Naive thymus-derived CD8-positive, alpha-beta T cell (primary cell): ENCODE measurements at places on chromosomes 7 and 10. TPM values are rescaled to one million over a fixed set of nuclear protein-coding genes. Genes with fewer than 3 reads are reported as not detected.

Gene ANKRD2
- not detected for total RNA-seq

Gene SH2D4B
- 0.11 TPM for total RNA-seq

Gene ATG9B
- total RNA-seq = 42.2 TPM

Gene OPALIN
- total RNA-seq = not detected

Gene ESYT2
- 105 TPM for total RNA-seq

Gene PHTF2
- total RNA-seq = 12.3 TPM

Gene C10orf62
- not detected for total RNA-seq

DNA sequence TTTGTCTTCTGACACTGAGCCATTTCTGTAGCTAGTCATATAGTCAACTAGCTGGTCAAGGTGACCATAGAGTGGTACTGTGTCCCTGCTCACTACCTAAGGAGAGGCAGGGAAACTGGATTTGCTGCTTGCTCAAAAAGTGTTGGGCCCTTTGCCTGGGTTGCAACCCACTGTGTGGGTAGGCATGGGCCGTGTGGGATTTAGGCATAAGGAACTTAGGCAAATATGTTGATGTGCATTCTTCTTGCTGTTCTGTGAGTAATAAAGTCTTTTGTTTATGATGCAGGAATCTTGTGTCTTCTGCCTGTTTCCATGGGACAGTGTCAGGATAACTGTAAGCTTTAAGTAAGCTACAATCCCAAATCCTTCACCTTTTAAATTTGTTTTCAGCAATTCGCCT is 23.1 kb upstream of the TCTN3 start:
- DNase-seq = no peak
- no peaks in the 10 kb centered on the region for H3K36me3 ChIP-seq
- peaks cover 3% of the 10 kb centered on the region for H3K27me3 ChIP-seq
- no peaks in the 10 kb centered on the region for H3K4me1 ChIP-seq

DNA sequence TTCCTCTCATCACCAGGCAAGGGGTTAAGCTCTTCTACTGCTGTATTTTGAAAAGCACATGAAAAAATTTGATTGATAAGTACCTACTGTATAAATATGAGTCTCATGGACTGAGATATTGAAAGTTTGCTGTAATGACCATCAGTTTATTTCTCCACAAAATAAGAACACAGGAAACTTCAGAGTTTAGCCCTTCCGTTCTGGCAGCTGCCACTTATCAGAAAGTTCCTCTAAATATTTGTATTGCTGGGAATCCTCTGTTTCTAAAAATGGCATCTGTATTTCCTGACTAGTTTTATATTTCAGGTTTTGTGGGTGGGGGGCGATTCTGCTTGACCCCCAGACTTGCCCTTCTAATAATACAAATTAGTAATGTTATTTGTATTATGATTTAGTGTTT is 92.0 kb downstream of the LYZL2 start:
- H3K27me3 ChIP-seq = no peaks in the 10 kb centered on the region
- peaks cover 7% of the 10 kb centered on the region for H3K4me1 ChIP-seq
- H3K27ac ChIP-seq = no peak overlapping the region
- H3K4me3 ChIP-seq = no peak overlapping the region
- no peak for DNase-seq
- no peaks in the 10 kb centered on the region for H3K36me3 ChIP-seq

- no peaks in the 10 kb centered on the region for H3K4me1 ChIP-seq
- no peak overlapping the region for H3K4me3 ChIP-seq
- no peak for DNase-seq
- H3K27me3 ChIP-seq = no peaks in the 10 kb centered on the region
Measured at GRCh38 chr10:78844960-78845607, 223.7 kb upstream of the ZMIZ1 start.

GRCh38 chr7:1282679-1283078 is 50.0 kb downstream of the UNCX start:
- H3K36me3 ChIP-seq = no peaks in the 10 kb centered on the region
- H3K27me3 ChIP-seq = peaks cover 19% of the 10 kb centered on the region
- H3K4me3 ChIP-seq = no peak overlapping the region
- DNase-seq = no peak

- H3K4me1 ChIP-seq = peaks cover 6% of the 10 kb centered on the region
- H3K36me3 ChIP-seq = no peaks in the 10 kb centered on the region
- no peaks in the 10 kb centered on the region for H3K27me3 ChIP-seq
- DNase-seq = peak; percentile 21
Measured at GRCh38 chr7:50092579-50093491, at the start of gene ZPBP. TSS of gene ZPBP (minus strand) at chr7:50093246. CDS start at chr7:50093194, 52 bp downstream.

GRCh38 chr10:122421742-122422141 is 32.7 kb upstream of the ARMS2 start:
- no peaks in the 10 kb centered on the region for H3K27me3 ChIP-seq
- peaks cover 2% of the 10 kb centered on the region for H3K36me3 ChIP-seq
- no peak for DNase-seq
- peaks cover 65% of the 10 kb centered on the region for H3K4me1 ChIP-seq
- H3K27ac ChIP-seq = peak overlapping the region; percentile 85

GRCh38 chr7:27997188-27997707 is 183.3 kb downstream of the JAZF1 start:
- no peak overlapping the region for H3K27ac ChIP-seq
- no peak overlapping the region for H3K4me3 ChIP-seq
- H3K27me3 ChIP-seq = no peaks in the 10 kb centered on the region
- DNase-seq = no peak

DNA sequence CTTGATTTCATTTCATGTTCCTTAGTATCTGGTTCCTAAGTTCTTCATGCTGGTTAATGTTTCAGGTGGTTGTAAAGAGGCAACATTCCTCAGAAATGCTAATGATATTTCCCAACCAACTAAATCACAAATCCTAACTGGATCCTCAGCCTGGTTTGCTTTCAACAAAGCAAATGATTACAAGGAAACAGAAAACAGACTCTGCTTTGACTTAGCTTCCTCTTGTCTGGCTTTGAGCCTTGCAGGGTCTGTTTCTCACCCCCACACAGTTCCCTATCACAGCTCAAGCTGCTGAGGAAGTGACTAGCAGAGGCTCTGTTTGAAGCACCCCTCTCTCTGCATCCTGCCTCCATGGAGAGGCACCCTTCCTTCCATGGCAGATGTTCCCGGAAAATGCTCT is 130.2 kb upstream of the CTTNBP2 start:
- no peaks in the 10 kb centered on the region for H3K4me1 ChIP-seq
- H3K27ac ChIP-seq = no peak overlapping the region
- DNase-seq = no peak
- no peaks in the 10 kb centered on the region for H3K36me3 ChIP-seq
- no peak overlapping the region for H3K4me3 ChIP-seq
- peaks cover 22% of the 10 kb centered on the region for H3K27me3 ChIP-seq

GRCh38 chr10:61974601-61975390 is 73.3 kb downstream of the ARID5B start:
- H3K27ac ChIP-seq = no peak overlapping the region
- no peak for DNase-seq
- H3K4me3 ChIP-seq = no peak overlapping the region

DNA sequence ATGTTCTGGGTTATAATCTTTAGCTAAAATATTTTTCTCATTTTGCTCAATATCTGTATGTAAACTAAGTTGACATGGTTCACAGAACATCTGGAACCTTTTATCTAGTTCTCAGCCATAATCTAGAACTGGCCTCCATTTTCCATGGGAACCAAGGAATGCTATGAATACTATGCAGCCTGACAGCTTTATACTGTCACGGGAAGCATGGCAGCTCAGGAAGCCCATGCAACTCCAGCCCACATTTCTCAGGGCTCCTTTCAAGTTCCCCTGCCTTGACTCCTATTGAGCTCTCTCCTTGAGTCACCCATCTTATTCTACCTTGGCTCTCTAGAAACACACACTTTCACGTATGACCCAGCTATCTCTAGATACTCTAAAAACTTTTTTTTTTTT is 36.6 kb upstream of the PRKAR2B start:
- no peak overlapping the region for H3K4me3 ChIP-seq
- H3K27me3 ChIP-seq = no peaks in the 10 kb centered on the region
- H3K4me1 ChIP-seq = no peaks in the 10 kb centered on the region
- H3K27ac ChIP-seq = no peak overlapping the region
- no peak for DNase-seq
- no peaks in the 10 kb centered on the region for H3K36me3 ChIP-seq

GRCh38 chr10:122448600-122448999 is 5.9 kb upstream of the ARMS2 start:
- no peak overlapping the region for H3K27ac ChIP-seq
- H3K4me3 ChIP-seq = no peak overlapping the region
- H3K27me3 ChIP-seq = peaks cover 15% of the 10 kb centered on the region
- H3K4me1 ChIP-seq = no peaks in the 10 kb centered on the region
- H3K36me3 ChIP-seq = no peaks in the 10 kb centered on the region

DNA sequence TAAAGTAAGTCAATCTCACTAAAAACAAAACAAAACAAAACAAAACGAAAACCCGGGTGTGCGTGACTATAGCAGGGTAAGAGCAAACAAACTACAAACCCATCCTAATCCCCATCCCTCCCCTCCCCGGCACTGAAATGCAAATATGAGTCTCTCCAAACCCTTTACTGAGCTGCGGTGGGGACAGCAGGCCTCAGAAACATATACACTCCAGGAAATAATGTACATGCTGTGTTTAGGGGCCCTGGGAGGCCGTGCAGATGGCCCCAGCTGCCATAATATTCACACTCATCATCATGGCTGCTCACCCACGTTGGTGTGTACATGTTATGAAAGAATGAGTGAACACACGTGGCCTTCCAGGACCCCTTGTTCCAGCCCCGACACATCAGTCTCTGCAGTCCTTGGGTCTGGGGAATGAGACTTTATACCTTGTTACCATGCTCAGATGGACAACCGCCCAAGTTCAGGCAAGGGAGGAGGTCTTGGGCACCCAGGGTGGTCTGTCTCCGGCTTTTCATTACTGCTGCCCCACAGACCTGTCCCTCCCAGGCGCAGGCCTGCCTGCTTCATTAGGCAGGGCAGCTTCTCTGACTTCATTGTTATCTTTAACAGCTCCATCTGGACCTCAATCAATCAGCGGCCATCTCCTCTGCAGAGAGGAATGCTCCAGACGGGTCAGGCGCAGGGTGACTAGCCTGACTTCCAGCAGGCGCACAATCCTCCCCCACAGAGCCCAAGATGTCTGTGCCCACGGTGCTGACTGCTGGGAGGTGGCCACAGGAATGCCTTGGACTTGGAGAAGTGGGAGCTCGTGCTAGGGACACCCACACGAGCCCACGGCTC is 20.6 kb downstream of the HSPA12A start:
- peaks cover 53% of the 10 kb centered on the region for H3K4me1 ChIP-seq
- no peak for DNase-seq
- peaks cover 40% of the 10 kb centered on the region for H3K27me3 ChIP-seq
- no peak overlapping the region for H3K27ac ChIP-seq

DNA sequence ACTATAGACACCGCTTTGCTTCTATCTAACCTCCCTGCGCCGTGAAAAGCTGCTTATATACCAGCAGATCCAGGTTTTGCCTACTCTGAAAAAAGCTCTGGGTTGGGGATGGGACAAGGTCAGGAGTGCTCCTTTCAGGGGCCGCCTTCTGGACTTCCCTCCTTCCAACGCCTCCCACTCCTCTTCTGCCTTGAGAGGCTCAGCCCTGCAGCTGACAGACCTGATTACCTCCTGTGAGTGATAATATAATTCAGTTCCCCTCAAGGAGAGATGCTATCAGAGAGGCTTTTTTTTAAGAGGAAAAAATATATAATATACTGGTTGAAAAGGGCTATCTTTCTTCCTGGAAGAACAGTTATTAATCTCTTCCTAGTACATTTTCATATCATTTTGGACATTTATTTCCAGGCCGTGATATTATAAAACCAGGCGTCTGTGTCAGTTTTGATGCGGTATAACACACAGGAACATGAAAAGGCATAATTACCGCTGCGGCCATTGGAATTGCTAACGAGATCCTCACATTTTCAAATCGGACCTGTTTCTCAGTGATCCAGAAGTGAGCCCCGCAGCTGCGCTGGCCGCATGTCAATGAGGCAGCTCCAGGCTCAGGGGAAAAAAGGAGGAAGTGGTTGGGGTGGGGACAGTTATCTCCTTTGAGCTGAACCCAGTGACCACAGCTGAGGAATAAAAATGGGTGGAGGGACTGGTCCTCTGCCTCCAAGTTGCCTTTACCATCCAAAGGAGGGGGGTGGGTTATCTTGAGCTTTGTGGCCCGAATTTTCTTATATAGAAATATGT is 457.1 kb downstream of the TYW1 start:
- no peaks in the 10 kb centered on the region for H3K4me1 ChIP-seq
- DNase-seq = no peak
- no peak overlapping the region for H3K27ac ChIP-seq
- no peaks in the 10 kb centered on the region for H3K36me3 ChIP-seq
- no peak overlapping the region for H3K4me3 ChIP-seq
- H3K27me3 ChIP-seq = peaks cover 24% of the 10 kb centered on the region

- no peak overlapping the region for H3K4me3 ChIP-seq
- H3K36me3 ChIP-seq = no peaks in the 10 kb centered on the region
- H3K4me1 ChIP-seq = no peaks in the 10 kb centered on the region
- H3K27ac ChIP-seq = no peak overlapping the region
- no peak for DNase-seq
- H3K27me3 ChIP-seq = peaks cover 1% of the 10 kb centered on the region
Measured at GRCh38 chr10:60973086-60973485, 29.1 kb upstream of the RHOBTB1 start.

DNA sequence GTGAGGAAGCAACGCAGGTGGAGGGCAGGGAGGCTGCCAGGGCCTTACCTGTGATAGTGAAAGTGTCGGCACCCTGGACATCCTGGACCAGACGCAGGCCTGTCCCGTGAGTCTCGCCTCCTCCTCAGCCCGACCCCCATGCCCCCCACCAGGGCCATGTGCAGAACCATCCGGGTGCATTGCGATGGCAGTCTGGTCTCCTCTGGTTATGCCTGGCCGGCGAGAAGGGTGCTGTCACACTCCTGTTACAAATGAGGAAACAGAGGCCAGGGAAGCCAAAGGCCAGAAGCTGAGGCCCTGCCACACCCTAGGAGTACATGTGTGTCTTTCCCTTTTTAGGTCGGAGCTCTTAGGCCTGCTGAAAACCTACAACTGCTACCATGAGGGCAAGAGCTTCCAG is 7.2 kb downstream of the DEPP1 start:
- H3K4me3 ChIP-seq = no peak overlapping the region
- H3K27ac ChIP-seq = no peak overlapping the region
- DNase-seq = no peak
- peaks cover 44% of the 10 kb centered on the region for H3K4me1 ChIP-seq
